ENCODE measurements at places on chromosomes 7 and 10.

DNA sequence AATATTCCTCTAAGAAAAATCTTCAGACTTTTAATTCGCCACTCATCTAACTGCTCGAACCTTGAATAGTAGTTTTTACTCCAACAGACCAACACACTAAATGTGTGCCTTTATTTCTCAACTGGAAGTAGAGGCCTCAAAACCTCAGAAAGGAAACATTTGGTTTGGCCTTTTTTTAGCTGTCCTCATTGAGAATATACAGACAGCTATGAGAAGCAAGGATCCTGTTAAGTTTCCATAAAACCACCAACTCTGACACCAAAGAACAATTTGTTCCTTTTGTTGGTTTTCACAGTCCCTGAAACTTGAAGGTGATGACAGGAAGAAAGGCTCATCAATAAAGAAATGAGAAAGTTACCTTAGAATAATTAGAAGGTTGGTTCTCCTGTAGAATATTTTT lies 199.2 kb upstream of the MEOX2 start:
- DNase-seq: no peak

DNA sequence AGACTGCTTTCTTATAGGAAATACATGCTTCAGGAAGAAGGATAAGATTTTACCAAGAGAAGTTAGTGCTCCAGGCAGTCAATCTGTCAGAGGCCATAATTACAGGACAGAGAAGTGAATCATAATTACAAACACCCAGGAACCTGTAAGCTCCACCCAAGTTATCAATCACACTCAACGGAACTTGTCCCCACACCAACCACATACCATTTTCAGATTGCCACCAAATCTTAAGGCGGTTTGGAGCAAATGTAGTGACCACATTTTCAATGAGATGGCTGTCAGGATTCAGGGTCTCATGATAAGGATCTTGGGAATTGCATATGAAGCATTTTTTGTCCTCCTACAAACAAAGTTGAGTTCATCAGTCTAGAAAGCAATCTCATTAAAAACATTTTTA lies 4.8 kb downstream of the LAMB1 start:
- DNase-seq: peak; percentile 58

DNA sequence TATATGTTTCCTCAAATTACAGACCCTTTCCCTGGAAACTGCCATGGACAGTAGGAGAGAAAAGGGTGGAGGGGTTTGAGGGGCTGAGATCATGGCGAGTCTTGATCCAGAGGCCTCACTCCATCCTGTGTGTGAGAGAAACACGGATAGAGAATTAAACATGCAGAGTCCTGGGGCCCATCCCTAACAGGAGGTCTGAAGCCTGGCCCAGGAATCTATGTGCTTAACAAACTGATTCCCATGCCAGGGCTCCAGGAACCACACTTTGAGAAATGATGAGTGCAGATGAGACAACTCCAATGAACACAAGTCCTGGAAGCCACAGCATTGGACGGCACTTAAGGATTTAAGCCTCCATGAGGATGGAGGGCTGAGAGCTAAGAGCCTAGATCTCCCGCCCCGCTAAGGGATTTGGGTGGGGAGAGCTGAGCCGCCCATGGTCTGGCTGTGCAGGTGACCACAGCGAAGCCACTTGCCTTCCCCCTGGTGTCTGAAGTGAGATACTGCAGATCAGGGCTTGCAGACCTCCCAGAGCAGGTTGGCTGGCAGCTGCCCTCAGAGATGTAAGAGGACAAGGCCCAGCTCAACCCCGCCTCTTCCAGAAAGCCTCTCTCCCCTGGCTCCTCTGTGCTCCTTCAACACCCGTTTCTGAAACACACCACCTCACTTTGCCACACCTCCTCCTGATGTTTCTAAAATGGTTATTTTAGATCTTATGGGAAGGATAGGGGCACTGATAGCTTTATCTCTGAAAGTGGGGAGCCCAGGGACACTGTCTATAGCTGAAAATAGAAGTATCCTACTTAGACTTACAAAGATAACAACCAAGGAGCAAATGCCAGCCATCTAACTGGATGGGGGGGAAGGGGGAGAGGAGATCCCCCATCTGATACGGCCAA lies 24.8 kb upstream of the EIF5AL1 start:
- DNase-seq: peak; percentile 44

GRCh38 chr7:146892151-146892550 lies 775.5 kb downstream of the CNTNAP2 start:
- DNase-seq: no peak

DNA sequence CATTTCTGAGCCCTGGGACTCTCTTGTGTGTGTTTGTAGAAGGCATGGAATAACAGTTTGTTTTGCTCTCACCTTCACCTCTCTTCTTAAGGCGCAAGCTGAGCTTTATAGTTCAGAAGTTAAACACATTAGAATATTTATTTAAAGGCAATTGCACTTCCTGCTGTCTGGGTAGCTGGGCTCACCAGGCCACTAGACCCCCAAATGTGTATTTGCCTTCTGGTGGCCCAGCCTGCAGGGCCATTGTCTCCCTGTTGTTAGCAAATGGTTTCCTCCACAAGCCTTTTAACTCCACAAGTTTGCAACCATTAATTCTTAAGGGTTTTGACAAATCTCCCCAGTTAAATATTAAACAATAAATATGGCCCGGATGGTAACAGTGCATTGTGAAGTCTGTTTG lies 31.1 kb upstream of the NEUROD6 start:
- DNase-seq: no peak

DNA sequence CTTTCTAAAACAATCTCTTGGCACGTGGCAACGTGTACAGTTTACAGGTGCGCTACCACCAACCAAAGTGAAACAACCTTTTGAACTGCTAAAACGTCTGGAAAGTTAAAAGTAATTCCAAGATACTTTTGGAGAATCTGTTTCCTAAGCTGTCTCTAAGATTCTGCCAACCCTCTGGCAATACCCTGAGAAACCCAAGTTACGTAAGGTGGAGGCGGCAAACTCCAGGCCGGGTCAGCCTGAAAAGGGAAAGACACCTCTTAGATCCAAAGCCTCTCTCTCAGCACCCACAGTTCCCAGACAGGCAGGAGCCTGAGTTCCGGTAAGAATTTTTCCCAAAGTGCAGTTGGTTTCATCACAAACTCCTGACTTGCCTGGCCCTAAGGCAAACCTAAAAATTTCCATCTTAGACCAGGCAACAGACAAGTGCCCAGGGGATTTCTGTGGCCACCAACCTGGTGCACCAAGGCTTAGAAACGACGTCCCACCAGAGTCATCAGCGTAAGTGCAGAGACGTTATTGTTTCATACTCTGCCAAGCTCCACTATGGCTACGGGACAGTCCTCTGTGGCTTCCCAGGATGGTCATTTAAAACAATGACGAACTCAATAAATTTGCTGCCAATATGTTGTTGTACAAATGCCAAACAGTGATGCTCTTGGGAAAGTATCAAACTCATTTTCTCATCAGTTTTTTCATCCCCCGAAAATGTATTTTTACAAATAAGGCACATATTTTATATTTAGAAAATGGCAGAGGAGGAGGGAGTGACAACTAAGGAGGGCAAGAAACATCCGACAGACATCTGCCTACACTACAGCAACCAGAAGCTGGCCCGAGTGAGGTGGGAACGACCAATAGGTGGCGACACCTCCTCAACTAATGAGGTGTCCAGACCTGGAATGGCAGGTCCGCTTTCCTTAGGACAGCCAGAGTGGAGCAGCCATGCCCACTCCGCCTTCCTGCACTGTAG lies 205.8 kb upstream of the FRMD4A start:
- no peak for DNase-seq

DNA sequence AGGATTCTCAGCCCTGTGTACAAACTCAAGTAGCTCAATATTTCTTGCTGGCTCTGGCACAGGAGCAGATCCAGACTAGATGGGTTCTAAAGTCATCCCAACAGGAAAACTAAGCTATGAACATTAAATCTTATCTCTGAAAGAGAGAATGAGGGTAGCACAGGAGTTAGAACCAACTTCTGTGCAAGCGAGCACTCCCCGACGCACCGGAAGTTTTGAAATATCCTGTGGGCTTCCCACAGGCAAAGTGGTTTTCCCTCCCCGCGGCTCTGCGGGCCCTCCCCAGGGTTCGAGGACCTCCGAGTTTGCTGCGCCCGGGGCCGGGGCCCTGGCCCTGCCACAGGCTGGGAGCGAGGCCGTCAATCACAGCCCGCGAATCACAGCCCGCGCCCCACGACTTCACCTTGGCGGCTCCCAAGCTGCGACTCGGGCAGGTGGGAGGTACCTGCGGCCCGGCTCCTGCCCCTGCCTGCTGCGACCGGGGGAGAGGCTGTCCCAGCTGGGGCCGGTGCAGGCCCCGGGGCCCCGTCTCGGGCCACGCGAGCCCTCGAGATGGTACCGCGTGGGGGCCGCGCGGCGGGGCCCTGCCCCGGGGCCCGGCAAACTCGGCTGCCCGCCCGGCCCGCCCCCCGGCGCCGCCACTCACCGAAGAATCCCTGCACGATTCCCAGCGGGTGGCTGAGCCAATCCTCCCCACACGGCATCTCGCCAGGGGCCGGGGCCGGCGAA lies 598 bp downstream of the MCMBP start:
- no peak for DNase-seq

GRCh38 chr7:94393246-94394108 lies 1.2 kb upstream of the COL1A2 start:
- no peak for DNase-seq

DNA sequence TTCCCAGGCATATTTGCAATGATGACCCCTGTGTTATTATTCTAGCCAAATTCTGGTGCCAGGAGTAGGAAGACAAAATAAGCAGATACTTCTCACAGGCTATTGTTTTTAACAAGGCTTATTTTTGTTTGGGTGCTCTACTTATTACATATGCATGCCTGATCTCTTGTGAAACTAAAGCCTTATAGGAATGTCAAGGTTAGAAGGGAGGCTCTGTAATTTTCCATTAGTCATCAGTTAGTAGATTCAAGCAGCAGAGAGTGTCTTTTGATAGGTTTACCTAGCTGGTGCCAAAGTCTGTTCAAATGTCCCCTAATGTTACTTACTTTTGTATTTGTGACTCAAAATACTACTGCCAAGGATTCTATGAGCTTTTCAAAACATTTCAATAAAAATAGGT lies 11.7 kb upstream of the TMEM106B start:
- peak; percentile 62 for DNase-seq

- DNase-seq: no peak
Measured at GRCh38 chr10:102935939-102936605, 18.0 kb downstream of the CNNM2 start.

- no peak for DNase-seq
Measured at GRCh38 chr10:25382029-25382810, 207.4 kb downstream of the GPR158 start.

GRCh38 chr7:138954545-138955475 lies 26.4 kb downstream of the KIAA1549 start:
- no peak for DNase-seq

- DNase-seq: peak; percentile 33
Measured at GRCh38 chr7:105975770-105976417, 12.8 kb downstream of the CDHR3 start.

GRCh38 chr7:141511676-141512396 lies 39.4 kb upstream of the AGK start:
- DNase-seq: no peak

DNA sequence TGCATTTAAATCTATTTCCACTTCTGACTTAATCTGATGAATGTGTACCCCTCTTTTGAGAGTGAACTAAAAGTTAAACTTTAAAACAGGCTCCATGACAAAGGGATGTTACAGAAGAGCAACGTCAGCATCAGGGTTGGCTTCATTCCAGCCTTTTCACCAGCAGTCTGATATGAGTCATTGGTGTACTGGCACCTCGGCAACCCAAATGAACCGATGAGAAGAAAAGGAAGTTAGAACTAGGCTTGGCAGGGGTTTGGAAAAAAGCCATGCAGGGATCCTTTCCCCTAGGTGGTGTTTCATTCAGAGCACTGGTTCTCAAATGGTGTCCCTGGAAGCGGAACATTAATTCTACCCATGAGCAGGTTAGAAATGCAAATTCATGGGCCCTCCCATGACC lies 53.6 kb downstream of the SEC61G start:
- DNase-seq: peak; percentile 31

DNA sequence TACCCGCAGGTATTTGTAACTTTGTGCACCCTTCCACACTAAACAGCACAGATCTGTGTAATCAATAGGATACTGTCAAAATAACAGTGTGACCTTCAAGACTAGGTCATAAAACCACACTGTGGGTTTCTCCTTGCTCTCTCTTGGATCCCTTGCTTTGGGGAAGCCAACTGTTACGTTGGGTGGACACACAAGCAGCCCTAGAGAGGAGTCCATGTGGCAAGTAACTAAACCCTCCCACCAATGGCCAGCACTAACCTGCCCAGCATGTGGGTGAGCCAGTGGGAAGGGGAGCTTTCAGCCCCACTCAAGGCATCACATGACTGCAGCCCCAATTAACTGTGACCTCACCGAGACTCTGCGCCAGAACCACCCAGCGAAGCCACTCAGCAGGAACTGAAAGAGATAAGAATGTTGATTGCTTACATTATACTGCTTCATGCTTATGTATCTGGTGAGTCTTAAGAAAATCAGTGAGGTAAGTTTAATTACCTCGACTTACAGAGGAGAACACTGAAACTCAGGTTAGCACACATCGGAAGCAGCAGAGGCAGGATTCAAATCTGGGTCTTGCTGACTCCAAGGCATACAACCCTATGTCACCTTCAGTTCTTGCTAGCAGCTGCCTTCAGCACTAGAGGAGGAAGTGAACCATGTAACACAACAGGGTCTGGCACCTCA lies 9.4 kb upstream of the ZC3HAV1 start:
- DNase-seq: peak; percentile 3

DNA sequence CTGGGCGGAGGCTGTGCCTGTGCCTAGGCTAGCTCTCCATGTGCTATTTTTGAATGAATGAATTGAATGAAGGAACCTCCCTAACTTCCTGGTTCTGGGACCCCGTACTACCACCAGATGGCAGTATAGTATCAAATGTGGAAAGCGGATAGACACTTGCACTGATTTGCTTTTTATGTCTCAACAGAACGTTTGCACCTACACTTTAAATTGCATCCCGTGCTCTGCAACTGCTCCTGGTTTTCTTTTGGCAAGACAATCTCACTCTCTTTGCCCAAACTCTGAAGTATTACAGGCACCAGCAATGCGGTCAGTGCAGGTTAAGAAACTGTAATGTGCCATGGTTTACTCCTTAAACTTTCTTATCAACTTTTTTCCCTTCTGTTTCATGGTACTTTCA lies 6.5 kb downstream of the FZD8 start:
- peak; percentile 35 for DNase-seq

GRCh38 chr7:80821771-80822319 lies 97.0 kb downstream of the SEMA3C start:
- no peak for DNase-seq

GRCh38 chr10:97682042-97682441 lies 5.0 kb downstream of the AVPI1 start:
- DNase-seq: no peak

GRCh38 chr7:107387128-107387527 lies 82.7 kb upstream of the GPR22 start:
- DNase-seq: peak; percentile 26

GRCh38 chr7:42574685-42575084 lies 337.2 kb downstream of the C7orf25 start:
- no peak for DNase-seq

DNA sequence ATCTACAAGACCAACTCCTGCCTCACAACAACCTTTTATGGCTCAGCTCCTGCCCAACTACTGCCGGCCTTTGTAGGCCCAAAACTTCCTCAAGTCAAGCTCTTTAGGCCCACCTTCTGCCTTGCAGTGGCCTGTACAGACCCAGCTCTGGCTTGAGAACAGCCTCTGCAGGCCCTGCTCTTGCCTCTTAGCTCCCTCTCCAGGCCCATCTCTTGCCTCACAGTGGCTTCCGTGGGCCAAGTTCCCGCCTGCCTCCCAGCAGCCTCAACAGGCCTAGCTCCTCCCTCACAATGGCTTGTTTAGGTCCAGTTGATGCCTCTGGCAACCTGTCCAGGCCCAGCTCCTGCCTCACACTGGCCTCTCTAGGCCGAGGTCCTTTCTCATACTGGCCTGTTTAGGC lies 32.4 kb upstream of the VKORC1L1 start:
- DNase-seq: no peak

GRCh38 chr7:33649476-33650441 lies 255.6 kb upstream of the BMPER start:
- DNase-seq: no peak

All from astrocyte (in vitro differentiated cells and primary cell).